SK-MEL-5 (cell line): ENCODE measurements at places on chromosomes 16 and 17. TPM values are rescaled to one million over a fixed set of nuclear protein-coding genes. Genes with fewer than 3 reads are reported as not detected.

DNA sequence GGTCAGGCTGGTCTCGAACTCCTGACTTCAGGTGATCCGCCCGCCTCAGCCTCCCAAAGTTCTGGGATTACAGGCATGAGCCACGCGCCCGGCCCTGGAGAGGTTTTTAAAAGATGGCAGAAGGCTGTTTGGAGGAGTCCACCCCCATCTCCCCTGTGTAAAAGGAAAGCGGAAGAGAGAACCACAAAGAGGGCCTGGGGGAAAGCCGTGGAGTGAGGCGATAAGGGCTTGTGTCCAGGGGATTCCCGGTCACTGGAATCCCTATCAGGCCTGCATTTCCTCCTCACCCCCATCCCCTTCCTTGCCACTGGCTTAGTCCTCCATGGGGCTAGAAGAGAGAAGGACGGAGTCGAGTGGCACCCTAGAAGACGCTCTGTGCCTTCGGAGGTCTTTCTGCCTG, at the start of gene GP1BA:
Gene GP1BA (plus strand): TSS at position 315 of the 400 bp plus-strand sequence. CDS start 328 bp downstream, outside the sequence.
- no peak for DNase-seq

The KRTAP9-2 gene
- not detected in 2 replicates for total RNA-seq

- DNase-seq: no peak
These were observed 51.1 kb upstream of the NDRG4 start for GRCh38 chr16:58448890-58449289.

DNA sequence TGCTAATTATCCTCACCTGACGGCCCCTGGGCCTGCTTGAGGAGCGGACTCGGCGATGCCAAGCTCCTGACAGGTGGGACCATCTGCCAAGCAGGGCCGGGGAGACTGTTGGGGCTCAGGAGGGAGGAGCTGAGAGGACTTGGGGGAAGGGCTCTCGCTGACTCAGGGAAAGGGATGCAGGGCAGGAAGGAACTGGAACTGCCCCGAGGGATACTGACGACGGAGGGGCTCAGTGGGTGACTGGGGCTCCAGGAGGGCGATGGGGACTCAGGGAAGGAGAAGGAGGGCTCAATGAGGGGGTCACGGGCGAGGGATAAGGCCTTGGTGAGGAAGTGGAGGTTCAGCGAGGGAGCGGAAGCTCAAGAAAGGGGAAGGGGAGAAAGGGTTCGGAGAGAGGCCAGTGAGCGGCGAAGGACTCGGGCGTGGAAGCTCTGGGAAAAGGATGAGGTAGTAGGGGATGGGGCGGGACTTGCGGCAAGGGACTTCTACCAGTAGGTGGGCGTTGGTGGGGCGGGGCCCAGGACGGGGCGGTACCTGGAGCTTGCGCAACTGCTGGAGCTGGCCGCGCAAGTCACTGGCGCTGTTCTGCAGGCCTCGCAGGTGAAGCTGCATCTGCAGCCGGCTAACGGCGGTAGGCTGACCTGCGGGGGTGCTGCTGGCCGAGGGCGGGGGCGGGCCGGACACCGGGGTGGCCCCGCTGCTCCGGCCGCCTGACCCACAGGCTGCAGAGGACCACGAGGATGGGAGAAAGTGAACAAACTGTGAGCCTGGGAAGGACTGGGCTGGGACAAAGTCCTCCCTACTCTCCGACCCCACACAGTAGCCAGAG, 46.5 kb downstream of the SRCIN1 start:
- DNase-seq: peak; percentile 88

DNA sequence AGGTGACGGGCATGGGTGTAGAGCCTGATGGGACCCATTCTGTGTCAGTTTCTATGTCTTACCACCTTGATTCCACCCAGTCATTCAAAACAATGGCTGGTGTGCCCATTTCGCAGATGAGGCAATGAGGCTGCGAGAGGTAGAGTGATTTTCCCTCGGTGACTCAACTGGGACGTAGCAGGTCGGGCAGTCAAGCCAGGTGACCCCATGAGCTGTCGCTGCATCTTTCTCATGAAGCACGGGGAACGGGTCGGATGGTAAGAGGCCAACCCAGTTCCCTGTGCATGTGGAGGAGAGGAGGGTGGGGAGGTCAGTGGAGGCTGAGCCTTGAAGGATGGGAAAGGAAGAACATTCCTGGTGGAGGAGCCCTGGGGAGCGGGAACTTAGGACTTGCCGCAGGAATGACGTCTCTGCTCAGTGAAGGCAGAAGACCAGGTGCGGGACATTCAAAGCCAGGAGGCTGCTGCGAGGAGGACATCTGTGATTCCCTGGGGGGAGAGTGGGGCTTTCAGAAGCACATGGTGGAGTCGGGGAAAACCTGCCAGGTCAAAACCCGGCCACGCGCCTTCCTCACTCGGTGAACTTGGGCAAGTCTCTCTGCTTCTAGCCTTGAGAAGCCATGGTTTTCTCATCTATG, 1.1 kb downstream of the IL21R start:
- DNase-seq: no peak

The LCAT gene
- 0.63 and 1.8 TPM in 2 replicates for total RNA-seq

The CD79B gene
- total RNA-seq: 2.2 and 3.1 TPM in 2 replicates

- DNase-seq: peak; percentile 51
These were observed 5.3 kb downstream of the NEURL4 start for GRCh38 chr17:7323731-7324437.

DNA sequence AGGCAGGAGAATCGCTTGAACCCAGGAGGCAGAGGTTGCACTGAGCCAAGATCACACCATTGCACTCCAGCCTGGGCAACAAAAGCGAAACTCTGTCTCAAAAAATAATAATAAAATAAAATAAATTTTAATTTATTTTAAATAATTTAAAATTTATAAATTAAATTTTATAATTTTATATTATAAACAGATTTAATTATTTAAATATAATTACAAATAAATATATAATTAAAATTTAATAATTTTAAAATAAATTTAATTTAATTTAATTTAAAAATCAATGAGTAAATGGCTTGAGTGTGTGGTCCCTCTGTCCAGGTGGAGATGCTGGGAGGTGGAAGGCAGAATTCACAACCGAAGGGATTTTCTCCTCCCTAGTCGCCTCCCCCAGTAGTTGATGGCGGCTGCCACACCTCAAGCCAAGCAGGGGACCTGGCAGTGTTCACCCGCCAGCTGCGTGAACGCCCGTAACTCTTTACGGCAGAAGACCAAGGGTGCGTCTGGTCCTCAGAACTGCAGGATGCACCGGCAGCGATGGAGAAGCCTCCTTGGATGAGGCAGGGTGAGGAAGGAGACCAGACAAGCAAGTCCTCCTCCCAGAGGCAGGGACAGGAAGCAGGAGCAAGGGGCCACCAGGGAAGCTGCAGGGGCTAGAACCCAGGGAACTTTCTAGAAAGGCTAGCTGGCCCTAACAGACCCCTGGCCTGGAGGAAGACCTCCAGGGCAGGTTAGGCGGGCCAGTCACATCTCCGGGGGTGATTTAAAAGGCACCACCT, 22.9 kb upstream of the KRT17 start:
- no peak for DNase-seq

GRCh38 chr17:82900741-82901140, 60.9 kb upstream of the ZNF750 start:
- DNase-seq: no peak

DNA sequence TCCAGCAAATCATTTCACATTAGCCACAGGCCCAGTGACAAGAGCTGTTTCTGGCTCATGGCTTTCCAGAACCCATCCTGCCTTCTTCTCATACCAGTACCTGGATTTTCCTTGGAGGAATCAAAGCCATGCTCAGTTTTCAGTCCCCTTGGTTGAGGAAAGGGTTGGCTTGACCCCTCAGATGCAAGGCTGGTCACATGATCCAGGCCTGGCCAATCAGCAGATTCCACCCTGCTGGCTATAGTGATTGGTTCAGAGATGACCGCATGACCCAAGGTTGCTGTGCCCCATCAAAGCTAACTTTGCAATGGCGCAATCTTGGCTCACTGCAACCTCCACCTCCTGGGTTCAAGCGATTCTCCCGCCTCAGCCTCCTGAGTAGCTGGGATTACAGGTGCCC, 45.0 kb downstream of the MMP15 start:
- DNase-seq: no peak

The SOX9 gene
- 2.2 and 2.3 TPM in 2 replicates for total RNA-seq

GRCh38 chr17:67712375-67712774, 5.4 kb upstream of the NOL11 start:
- no peak for DNase-seq

The NUBP1 gene
- 27.7 and 34.6 TPM in 2 replicates for total RNA-seq

The NLGN2 gene
- total RNA-seq: 0.55 and 1.7 TPM in 2 replicates

The ENO3 gene
- 3.6 and 4.3 TPM in 2 replicates for total RNA-seq

- no peak for DNase-seq
These were observed 873.4 kb upstream of the CDH8 start for GRCh38 chr16:62909597-62909996.

- DNase-seq: no peak
These were observed 33.8 kb downstream of the MARCHF10 start for GRCh38 chr17:62774338-62774737.

DNA sequence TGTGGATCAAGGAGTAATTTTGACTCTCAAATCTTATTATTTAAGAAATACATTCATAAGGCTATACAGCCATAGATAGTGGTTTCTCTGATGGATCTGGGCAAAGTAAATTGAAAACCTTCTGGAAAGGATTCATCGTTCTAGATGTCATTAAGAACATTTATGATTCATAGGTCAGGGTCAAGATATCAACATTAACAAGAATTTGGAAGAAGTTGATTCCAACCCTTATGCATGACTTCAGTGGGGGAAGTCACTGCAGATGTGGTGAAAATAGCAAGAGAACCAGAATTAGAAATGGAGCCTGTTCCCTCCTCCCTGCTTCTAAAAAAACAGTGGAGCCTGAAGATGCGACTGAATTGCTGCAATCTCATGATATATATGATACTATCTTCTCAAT, 36.6 kb upstream of the HNF1B start:
- no peak for DNase-seq

The HES7 gene
- not detected in 2 replicates for total RNA-seq

- DNase-seq: no peak
These were observed 49.4 kb downstream of the COG7 start for GRCh38 chr16:23403547-23403946.

The TP53I13 gene
- 54.9 and 71.5 TPM in 2 replicates for total RNA-seq

- no peak for DNase-seq
These were observed 708 bp downstream of the DHX33 start for GRCh38 chr17:5468075-5468473.

- no peak for DNase-seq
These were observed 297.0 kb downstream of the MAP2K6 start for GRCh38 chr17:69711541-69711940.

GRCh38 chr16:82755570-82756282, 129.0 kb downstream of the CDH13 start:
- peak; percentile 5 for DNase-seq

The PARD6A gene
- total RNA-seq: 0.34 and 0.51 TPM in 2 replicates

The SLC5A10 gene
- 0.11 TPM in 1 of 2 replicates, not detected in the other for total RNA-seq
